Activated naive CD8-positive, alpha-beta T cell treated with anti-CD3 and anti-CD28 coated beads, Interleukin-2, amount 50 U/mL, for 24 hours (primary cell): ENCODE measurements at places on chromosomes 12 and 14.

- H3K27me3 ChIP-seq, result peaks cover 22% of the 10 kb centered on the region
- H3K4me1 ChIP-seq, result no peaks in the 10 kb centered on the region
- no peaks in the 10 kb centered on the region for H3K36me3 ChIP-seq
- DNase-seq, result no peak
These were observed 113.8 kb downstream of the KCNK10 start for GRCh38 chr14:88209273-88209672.

DNA sequence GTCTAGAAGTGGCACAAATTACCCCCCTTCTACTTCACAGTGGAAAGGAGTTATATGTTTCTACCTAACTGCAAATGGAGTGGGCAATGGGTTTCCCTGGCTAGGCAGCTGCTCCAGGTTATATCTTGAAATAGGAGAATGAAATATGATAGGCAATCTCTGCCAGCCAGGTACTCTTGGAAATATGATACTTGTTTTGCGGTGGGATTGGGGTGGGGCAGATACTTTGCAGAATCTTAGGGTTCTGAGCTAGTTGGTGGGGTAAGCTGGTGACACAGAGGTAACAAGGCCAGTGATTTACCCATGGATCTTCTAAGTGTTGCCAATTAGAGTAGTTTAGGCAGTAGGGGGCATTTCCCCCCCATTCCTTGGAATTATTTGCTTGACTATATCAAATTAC is 140.1 kb downstream of the ATP23 start:
- no peaks in the 10 kb centered on the region for H3K36me3 ChIP-seq
- no peaks in the 10 kb centered on the region for H3K4me1 ChIP-seq

- H3K36me3 ChIP-seq, result no peaks in the 10 kb centered on the region
- no peaks in the 10 kb centered on the region for H3K4me1 ChIP-seq
- DNase-seq, result no peak
- no peak overlapping the region for H3K27ac ChIP-seq
These were observed 98.8 kb downstream of the CCDC92 start for GRCh38 chr12:123873793-123874192.

GRCh38 chr14:69594846-69595245 is 16.6 kb upstream of the SUSD6 start:
- no peak overlapping the region for H3K4me3 ChIP-seq
- no peak for DNase-seq
- H3K36me3 ChIP-seq, result no peaks in the 10 kb centered on the region

DNA sequence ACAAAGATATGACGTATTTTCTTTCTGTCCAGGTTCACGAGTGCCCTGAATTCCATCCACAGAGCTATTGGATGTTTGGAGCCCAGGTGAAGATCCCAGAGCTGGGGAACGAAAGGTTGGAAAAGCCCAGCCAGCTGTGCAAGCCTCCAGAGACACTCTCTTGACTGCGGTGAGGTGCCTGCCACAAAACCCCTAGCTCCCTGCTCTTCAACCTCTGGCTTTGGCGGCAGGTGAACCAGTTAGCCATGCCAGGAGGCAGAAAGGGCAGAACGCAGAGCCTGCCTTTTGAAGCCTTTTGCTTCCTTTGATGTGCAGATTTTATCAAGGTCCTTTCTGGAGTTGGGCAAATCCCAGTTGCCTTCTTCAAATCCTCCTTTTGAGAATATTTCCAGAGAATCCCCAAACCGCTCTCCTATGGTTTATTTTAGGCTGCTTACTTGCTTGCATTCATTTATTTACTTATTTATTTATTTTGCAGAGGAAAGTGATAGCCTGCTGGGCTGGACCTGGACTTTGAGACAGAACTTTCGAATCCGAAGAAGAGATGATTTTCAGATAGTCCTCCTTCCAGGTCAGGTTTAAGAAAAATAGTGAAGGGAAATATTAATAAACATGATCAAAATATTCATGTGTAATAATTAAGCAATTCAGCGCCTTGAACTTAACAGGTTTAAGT is 411.2 kb upstream of the TBX3 start:
- no peaks in the 10 kb centered on the region for H3K27me3 ChIP-seq
- no peak for DNase-seq
- no peaks in the 10 kb centered on the region for H3K4me1 ChIP-seq
- no peak overlapping the region for H3K27ac ChIP-seq

GRCh38 chr14:89616852-89617341 is 199.9 kb upstream of the FOXN3 start:
- no peaks in the 10 kb centered on the region for H3K27me3 ChIP-seq
- H3K4me1 ChIP-seq, result peaks cover 78% of the 10 kb centered on the region
- H3K27ac ChIP-seq, result peak overlapping the region; percentile 97
- H3K4me3 ChIP-seq, result peak overlapping the region; percentile 91

DNA sequence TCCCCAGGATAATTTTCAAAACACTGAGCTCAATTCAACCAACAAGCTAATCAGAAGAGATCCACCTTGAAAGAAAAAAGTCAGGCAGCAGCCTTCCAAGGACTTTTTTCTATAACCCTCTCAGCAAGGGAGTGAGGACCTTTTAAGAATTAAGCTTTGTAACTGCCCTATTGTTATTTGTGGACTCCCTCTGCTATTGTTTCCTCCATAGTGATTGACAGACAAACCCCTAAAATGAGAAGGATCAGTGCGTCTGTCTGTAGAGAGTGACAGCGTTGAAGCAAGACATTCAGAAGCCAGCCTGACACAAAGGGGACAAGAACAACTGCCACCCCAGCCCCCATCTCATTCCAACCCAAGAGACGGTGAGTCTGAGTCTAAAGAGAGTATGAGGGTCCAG is 30.3 kb upstream of the BTG1 start:
- DNase-seq, result no peak
- H3K4me1 ChIP-seq, result peaks cover 14% of the 10 kb centered on the region
- H3K27me3 ChIP-seq, result no peaks in the 10 kb centered on the region
- no peak overlapping the region for H3K27ac ChIP-seq

DNA sequence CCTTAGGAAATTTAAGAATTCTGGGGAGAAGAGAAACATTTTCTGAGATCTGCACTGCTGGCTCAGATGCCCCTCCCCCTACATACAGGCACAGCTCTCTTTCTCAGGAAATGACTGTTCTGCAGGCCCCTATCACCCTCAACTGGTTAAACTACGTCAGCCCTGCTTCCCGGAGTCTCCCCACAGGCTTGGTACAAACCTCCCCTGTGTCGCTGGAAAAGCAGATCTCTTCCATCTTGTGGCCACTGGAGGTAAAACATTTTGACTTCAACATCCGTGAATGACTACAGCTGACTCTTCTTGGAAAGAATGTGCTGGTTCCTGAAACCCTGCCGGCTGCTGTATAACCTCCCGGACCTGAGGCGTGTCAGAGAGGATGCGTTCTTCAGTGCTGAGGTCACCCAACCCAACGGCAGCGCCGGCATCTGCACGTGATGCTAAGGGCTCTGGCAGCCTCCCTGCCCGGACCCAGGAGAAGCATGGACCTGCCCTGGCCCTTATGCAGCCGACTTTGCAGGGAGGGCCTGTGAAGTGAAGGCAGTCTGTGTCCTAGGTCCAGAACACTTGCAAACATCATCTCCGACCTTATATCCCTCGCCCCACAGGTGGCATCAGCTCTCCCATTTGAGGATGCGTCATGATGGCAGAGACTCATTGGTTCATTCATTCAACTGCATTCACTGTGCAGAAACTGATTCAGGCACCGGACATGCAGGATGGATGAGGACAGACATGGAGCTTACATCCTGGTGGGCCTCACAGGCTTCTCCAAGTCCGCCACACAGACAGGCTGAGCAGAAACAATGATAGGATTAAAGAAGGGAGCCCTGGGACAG is 129.2 kb downstream of the GCH1 start:
- H3K27ac ChIP-seq, result peak overlapping the region; percentile 82
- H3K36me3 ChIP-seq, result peaks cover 3% of the 10 kb centered on the region
- DNase-seq, result peak; percentile 78
- peaks cover 65% of the 10 kb centered on the region for H3K4me1 ChIP-seq
- H3K4me3 ChIP-seq, result peak overlapping the region; percentile 66

DNA sequence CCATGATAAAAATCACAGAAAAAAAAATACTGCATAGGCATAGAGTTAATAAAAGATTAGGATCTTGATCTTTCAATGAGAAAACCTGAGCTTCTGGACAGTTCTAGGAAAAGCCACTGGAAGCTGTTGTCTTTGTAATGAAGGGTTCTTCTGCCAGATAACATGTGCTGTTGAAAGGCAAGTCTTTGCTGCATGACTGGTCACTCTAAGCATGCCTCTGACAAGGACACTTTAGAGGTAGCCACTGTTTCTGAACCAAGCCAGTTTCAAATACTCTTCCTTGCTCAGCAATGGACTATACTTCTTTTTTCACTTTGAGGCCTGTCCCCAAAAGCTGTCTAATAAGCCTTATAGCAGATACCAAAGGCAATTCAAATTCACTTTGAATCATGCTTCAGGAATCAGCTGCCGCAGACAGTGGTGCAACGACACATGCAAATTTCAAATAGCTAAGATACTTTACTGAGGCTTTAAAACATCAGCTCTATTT is 70.2 kb downstream of the BTG1 start:
- no peak overlapping the region for H3K4me3 ChIP-seq
- DNase-seq, result no peak
- H3K36me3 ChIP-seq, result peaks cover 17% of the 10 kb centered on the region
- no peak overlapping the region for H3K27ac ChIP-seq

GRCh38 chr12:6230321-6231110 is 30.3 kb downstream of the CD9 start:
- peak overlapping the region; percentile 30 for H3K4me3 ChIP-seq
- peak; percentile 58 for DNase-seq

GRCh38 chr12:127179176-127179575 is 1087.8 kb upstream of the TMEM132C start:
- H3K4me1 ChIP-seq, result no peaks in the 10 kb centered on the region
- DNase-seq, result no peak
- no peak overlapping the region for H3K4me3 ChIP-seq
- H3K27me3 ChIP-seq, result peaks cover 4% of the 10 kb centered on the region
- peaks cover 2% of the 10 kb centered on the region for H3K36me3 ChIP-seq
- H3K27ac ChIP-seq, result no peak overlapping the region

DNA sequence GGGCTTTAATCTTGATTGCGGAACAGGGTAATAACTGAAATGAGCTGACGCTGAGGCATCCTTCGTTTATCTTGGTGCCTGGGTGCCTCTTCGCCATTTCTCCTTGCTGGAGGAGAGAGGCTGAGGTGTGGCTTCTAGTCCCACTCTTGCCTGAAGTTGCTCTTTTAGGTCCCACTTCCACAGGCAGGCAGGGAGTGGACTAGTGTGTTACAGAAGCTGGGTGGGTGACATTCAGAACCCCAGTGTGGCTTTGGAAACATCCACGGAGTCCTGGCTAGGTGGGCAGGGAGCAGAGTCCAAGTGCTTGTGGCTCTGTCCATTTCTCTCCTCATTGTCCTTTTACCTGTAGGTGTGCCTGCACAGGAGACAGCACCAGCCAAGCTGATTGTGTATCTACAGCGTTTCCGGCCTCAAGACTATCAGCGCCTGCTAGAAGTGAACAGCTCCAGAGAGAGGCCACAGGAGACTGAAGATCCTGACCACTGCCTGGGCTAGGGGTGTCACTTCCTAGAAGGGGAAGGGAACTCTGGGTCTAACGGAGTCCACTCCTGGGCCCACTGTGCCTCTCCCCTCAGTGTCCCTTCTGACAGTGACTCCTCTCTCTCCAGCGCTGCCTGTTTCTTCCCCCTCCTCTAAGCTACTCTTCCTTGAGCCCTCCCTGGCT is 2.4 kb downstream of the THTPA start:
- DNase-seq, result no peak

DNA sequence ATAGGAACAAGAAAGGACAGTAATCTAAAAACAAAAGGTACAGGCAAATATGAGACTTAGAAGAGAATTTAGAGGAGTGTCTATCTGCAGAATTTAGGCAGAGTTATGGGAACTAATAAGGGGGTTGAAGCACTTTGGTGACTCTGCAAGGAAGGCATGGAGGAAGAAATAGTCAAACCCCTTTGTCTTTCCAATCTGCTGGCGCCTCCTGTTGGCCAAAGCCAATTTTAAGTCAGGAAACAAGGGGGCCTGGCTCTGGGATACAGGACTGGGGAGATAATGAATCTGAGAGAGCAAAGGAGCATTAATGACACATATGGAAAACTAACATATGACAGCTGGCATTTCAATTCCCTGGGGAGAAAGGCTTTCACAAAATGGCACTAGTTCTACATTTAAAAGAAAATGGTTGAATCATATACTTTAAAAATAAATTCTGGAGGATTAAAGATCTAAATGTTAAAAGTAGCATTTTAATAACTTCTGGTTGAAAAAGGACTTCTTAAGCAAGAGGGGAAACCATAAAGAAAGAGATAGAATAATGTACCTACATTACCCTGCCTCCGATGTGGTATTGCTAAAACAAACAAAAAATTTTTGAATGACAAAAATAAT is 48.5 kb upstream of the CSRP2 start:
- H3K36me3 ChIP-seq, result no peaks in the 10 kb centered on the region
- no peaks in the 10 kb centered on the region for H3K4me1 ChIP-seq
- peaks cover 7% of the 10 kb centered on the region for H3K27me3 ChIP-seq
- no peak overlapping the region for H3K4me3 ChIP-seq

DNA sequence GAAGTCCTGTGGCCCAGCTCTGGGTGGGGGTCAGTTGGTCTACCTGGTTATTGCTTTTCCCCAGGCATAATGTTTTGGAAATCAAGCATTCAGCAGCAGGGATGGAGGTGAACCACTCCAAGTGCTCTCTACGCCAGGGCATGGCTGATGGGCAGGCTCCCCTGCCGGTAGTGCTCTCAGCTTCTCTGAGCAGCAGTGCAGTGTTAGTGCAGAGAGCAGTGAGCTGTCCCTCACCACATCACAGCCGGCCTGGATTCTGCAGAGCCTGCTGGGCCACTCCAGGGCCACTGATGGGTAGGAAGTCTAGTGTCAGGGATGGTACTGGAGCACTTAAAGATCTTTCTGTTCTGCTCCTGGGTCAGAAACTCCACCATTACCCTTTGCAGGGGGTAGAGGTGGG is 151.1 kb downstream of the CALM1 start:
- H3K27me3 ChIP-seq, result no peaks in the 10 kb centered on the region
- no peak overlapping the region for H3K4me3 ChIP-seq
- DNase-seq, result no peak
- H3K27ac ChIP-seq, result no peak overlapping the region
- H3K4me1 ChIP-seq, result no peaks in the 10 kb centered on the region

GRCh38 chr12:32661706-32662105 is 17.4 kb upstream of the DNM1L start:
- no peak overlapping the region for H3K27ac ChIP-seq
- no peaks in the 10 kb centered on the region for H3K36me3 ChIP-seq
- DNase-seq, result no peak
- H3K4me3 ChIP-seq, result no peak overlapping the region

- no peaks in the 10 kb centered on the region for H3K36me3 ChIP-seq
- no peak for DNase-seq
- H3K4me1 ChIP-seq, result no peaks in the 10 kb centered on the region
- H3K27me3 ChIP-seq, result no peaks in the 10 kb centered on the region
These were observed 83.3 kb upstream of the CSRP2 start for GRCh38 chr12:76962099-76962498.

- no peak overlapping the region for H3K27ac ChIP-seq
- H3K4me1 ChIP-seq, result no peaks in the 10 kb centered on the region
- DNase-seq, result no peak
- H3K27me3 ChIP-seq, result no peaks in the 10 kb centered on the region
- H3K4me3 ChIP-seq, result no peak overlapping the region
These were observed 307.5 kb upstream of the FKBP4 start for GRCh38 chr12:2487278-2487677.

GRCh38 chr12:72865921-72866320 is 593.8 kb downstream of the TRHDE start:
- DNase-seq, result no peak
- H3K4me1 ChIP-seq, result no peaks in the 10 kb centered on the region
- H3K4me3 ChIP-seq, result no peak overlapping the region
- H3K36me3 ChIP-seq, result no peaks in the 10 kb centered on the region

GRCh38 chr12:4135919-4136605 is 137.5 kb upstream of the CCND2 start:
- H3K4me1 ChIP-seq, result peaks cover 71% of the 10 kb centered on the region
- H3K27me3 ChIP-seq, result no peaks in the 10 kb centered on the region
- peaks cover 7% of the 10 kb centered on the region for H3K36me3 ChIP-seq
